Right lung (tissue), 10 donors: ENCODE measurements at places on chromosomes 7 and 10. TPM values are rescaled to one million over a fixed set of nuclear protein-coding genes. Genes with fewer than 3 reads are reported as not detected.

Gene HPS6
- 11.6 TPM for polyA plus RNA-seq

- no peak for DNase-seq
These were observed 94.6 kb upstream of the SMNDC1 start for GRCh38 chr10:110399106-110399964.

GRCh38 chr10:85614566-85614965, 752.0 kb downstream of the GRID1 start:
- DNase-seq = no peak

GRCh38 chr7:81111781-81112540, 193.1 kb upstream of the SEMA3C start:
- no peak for DNase-seq

DNA sequence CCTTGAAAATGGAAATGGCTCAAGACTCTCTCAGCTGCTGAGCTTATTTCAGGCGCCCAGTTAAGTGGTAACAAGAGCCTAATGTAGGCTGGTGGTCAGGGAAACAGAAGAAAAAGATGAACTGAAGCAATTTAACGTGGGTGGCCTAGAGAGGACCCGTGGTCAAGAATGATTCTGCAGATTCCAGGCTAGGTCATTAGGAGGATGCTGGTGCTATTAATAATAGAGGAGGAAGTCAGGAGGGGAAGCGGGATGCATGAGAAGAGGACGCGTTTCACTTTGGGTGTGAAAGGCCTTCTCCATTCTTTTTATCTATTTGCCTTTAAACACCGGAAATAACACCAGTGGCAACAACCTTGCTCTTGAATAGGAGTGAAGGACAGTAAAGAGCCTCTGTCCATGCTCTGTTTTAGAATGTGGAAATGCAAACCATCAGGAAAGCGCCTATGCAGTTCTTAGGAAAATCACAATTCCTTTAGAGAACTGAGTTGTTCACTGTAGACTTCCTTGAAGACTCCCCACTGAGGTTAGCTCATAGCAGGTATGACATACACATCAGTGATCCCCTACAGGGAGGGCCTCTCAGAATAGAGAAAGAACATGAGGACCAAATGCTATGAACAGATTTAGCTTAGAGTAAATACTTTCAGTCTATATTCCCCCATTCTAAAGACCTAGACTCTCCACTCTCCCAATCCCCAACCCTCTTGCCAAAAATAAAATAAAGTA, 8.6 kb downstream of the LIPA start:
- no peak for DNase-seq

DNA sequence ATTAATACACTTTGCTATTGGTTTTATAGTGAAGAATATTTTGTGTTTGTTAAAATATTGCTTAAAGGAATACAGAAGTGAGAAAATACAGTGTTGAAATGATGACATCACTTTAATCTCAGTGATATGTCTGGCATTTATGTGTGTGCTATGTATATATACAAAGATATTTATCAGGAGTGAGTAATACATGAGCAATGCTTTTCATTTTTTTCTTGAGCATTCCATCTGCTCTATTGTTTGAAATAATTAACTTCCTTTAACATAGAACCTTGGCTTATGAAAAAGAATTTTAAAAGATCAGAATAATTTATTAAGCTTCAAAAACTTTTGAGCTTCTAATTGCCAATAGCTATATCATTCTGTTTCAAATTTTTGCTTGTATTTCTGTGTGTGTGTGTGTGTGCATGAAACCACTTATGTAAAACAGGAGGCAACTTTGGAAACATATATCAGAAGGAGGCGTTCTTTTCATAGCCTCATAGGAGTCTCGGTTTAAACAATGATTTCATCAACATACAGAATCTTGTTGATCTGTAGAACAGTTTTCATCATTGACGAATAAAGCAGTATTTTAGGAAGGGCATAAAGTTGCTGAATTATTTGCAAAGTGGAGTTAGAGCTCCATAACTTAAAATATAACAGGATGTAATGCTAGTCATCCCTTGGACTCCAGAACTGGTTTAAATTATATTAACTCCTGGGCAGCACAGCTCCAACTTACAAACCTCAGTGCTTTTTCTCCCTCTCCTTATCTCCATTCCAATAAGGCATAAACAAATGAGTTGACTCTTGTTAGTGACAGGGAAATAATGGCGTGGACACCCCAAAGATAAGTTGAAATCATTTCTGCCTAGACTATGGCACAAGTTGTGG, 228.4 kb upstream of the DGKB start:
- no peak for DNase-seq

DNA sequence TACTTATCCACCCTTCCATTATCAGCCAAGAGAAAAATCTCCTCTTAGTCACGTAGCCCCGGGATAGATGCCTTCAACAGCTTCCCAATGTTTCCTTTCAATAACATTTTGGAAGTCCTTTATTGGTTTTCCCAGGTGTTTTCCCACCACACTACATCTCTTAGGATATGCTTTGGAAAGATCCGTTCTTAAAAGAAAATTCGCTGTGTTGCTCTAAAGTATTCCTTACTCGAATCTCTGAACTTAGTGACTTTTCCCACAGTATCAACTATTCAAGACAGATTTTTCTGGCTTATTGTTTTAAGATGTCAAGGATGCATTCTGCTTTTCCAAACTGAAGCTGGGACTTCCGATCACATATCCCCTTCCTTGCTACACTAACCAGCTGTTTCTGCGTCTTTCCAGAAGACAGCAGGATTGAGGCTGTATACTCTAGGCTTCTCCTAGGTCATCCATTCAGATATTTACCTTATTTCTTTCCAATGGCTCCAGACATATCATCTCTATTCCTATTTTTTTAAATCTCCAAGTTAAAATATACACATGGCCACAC, 36.5 kb upstream of the SVIL start:
- DNase-seq = no peak

- no peak for DNase-seq
These were observed 92.5 kb upstream of the IKZF1 start for GRCh38 chr7:50212016-50212325.

DNA sequence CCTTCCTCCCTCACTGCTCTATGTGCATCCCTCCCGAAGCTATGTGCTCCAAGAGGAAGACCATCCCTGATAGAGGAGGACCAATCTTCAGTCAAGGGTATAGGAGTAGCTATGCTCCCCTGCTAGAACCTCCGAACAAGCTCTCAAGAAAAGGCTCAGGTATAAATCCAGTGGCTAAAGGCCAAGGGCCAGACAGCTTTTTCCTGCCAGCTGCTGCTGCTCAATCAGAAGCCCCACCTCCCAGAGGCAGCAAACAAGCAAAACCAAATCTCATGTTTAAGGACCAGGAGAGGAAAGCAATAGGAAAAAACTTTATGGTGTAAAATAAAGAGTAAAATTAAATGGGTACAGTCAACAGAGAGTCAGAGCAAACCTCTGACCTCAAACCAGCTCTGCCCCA, 187.2 kb downstream of the FGFR2 start:
- no peak for DNase-seq

Gene TAS2R4
- polyA plus RNA-seq = 6.3 TPM

DNA sequence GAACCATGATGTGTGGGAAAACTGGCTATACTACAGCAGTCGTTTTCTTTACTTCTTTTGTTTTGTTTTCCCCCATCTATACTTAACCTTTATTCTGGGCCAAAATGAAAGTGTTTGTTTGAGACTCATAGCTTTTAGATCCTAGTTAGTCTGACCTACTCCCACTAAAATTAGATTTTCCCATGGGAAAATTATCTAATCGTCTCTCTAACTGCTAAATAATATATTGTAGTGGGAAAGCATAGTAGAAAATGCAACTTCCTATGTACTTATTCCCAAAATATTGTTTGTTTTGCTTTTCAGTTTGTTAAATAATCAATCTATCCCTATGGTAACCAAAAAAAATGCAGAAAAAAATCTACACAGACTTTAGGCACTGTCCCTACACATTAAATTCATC, 96.6 kb downstream of the NOC3L start:
- no peak for DNase-seq

- no peak for DNase-seq
These were observed 88.0 kb upstream of the ZPBP start for GRCh38 chr7:50181081-50181480.

Gene TOMM7
- polyA plus RNA-seq = 481 TPM

Gene PNLIPRP3
- polyA plus RNA-seq = not detected

DNA sequence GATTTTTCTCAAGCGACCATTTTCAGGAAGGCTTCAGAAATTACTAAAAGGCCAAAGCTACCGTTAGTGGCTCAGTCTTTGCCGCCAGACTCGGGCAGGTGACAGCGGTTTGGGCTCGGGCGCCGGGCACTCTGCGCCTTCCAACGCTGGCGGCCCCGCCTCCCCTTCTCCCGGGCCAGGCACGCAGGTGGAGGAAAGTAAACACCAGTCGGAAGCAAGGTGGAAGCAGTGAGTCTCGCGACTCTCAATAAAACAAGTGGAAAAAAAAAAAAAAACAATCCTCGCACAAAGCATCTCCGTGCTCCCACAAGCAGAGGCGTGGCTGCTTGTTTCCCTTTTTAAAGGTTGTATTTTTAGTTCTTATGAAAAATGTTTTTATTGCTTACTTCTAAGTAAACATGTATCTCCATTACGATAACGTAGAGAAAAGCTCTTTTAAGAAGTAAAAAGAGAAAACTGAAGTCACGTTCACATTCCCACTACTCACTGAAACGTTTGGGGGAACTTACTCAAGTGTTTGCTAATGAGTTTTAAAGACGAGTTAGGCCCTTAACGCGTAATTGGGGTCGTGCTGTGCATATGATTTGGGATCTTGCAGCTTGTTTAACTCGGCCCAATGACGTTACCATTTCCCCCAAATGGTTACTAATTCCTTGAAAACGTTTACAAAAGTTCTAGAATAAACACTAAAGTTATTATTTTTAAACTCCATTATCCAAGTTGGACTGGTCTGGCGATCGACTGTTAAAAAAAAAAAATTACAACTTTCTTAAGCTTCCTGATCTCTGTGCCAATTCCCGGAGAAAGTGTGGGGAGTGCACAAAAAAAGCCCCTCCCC, 864 bp downstream of the CDCA7L start:
- DNase-seq = peak; percentile 41

- DNase-seq = no peak
These were observed 151.4 kb upstream of the FOXP2 start for GRCh38 chr7:114263219-114263618.
